ENCODE measurements at places on chromosomes 12 and 14.

- DNase-seq = peak; percentile 19
Measured at GRCh38 chr12:100794441-100795173, at the start of gene ANO4. Gene ANO4 (plus strand): TSS chr12:100794776. CDS start chr12:100901786, 107,010 bp downstream.

DNA sequence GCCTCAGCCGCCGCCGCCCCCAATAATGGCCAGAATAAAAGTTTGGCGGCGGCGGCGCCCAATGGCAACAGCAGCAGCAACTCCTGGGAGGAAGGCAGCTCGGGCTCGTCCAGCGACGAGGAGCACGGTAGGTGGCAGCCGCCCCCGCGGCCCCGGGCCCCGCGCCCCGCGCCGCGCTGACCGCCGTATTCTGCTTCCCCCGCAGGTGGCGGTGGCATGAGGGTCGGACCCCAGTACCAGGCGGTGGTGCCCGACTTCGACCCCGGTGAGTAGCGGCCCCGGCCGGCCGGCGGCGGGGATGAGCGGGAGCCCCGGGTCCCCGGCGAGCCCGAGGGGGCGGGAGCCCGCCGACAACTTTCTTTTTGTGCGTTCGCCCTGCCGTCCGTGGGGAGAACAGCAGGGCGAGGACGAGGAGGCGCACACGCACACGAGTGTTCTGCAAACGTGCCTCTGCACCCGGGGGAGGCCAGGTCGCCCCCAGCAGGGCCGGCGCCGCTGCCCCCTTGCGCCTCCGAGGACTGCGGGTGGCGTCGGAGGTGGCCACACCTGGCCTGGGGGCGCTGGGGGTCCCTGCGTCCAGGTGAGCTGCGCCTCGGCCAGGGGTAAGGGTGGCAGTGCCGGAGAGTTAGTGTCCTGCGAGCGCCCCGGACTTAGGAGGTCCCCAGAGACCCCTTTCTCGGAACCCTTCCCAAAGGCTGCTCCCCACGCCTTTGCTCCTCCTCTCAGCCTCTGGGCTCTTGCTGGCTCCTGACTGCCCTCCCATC is 794 bp downstream of the RCOR1 start:
- DNase-seq = no peak

- DNase-seq = no peak
Measured at GRCh38 chr14:104143521-104144452, 5.4 kb downstream of the KIF26A start.

- DNase-seq = no peak
Measured at GRCh38 chr12:72271451-72272090, 599 bp upstream of the TRHDE start.

DNA sequence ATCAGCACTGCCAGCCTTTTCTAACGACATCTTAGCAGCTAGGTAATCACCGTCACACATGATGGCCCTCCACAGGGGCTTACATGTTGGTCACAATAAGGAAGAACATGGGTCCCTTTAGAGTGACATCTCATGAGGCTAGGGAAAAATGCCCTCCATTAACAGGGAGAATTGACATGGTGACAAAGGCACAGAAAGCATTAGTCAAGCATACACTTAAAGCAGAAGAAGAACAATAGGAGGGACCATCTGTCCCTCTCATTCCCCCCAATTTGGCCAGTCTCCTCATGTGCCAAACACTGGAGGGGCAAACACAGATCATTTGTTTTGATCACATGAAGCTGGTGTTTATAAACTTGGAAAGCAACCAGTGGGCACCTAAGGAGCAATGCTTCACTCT is 78.0 kb downstream of the GRIP1 start:
- DNase-seq = no peak

DNA sequence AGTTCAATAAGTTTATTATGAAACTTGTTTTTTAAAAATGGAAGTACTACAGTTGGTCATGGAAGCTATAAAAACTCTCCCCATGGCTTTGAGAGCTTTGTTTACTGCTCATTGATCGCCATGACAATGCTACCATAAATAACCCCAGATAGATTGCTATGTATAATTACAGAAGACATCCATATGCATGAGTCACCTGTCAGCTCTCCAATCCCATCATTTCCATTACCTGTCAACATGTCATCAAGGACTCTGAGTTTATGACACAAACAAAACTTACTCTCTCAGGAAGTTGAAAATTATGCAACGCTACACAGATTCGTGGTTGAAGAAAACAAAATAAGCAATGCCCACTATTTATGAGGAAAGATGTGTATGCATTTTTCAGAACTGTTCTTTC is 144.4 kb downstream of the SEC23A start:
- no peak for DNase-seq

DNA sequence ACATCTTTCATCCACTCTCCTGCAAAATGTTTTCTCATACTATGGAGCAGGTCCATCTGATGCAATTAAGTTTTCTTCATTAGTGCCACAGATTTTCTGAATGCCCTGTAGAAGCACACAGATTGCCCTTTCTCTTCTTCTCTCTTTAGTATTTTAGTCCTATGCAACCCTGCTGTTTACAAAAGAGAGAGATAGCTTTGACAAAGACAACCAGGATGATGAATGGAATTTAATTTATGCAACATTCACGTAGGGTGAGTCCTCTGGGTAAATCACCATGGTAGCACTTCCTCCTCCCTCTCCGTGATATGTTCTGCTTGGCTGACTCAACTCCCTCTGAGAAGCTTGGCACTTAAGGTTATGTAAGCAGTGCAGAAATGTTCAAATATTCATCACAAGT is 400.9 kb upstream of the PDE3A start:
- peak; percentile 93 for DNase-seq

DNA sequence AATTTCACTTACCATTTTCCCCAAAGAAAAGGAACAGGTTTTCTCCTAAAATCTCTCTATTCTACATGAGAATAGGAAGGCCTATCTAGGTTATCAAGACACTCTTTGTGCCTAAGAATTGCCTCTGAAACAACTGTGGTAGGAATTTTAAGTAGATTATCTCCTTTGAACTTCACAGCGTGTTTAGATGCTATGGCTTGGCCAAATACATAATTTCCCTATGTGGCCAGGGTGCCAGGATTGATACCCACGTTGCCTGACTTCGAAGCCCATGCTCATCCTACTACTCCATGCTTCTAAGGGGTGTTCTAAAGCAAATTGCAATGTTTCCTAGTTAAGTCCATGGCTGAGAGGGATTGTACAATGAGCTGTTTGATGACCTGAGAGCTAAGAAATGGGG is 241.5 kb upstream of the FBXO33 start:
- no peak for DNase-seq

DNA sequence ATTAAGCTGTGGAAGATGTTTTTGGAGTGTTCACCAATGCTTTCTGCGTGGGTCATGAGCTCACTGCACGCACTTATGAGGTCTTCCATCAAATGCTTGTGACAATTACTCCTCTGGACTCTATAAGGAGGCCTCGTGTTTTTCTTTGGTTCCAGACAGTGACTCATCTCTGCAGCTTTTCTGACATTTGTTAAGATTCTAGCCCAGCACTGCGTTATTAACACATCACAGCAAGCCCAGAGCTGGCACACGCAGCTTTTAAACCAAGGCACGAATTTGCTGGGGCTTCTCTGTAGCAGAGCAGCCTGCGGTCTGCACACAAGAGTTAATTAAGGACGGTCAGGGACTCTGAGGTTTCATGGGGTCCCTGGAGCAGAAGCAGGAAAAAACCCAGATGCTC is 16.9 kb downstream of the MEG3 start:
- DNase-seq = peak; percentile 70

- no peak for DNase-seq
Measured at GRCh38 chr12:75692876-75693275, 181.5 kb upstream of the KRR1 start.

GRCh38 chr14:102913341-102914211 is 8.9 kb upstream of the AMN start:
- DNase-seq = no peak

DNA sequence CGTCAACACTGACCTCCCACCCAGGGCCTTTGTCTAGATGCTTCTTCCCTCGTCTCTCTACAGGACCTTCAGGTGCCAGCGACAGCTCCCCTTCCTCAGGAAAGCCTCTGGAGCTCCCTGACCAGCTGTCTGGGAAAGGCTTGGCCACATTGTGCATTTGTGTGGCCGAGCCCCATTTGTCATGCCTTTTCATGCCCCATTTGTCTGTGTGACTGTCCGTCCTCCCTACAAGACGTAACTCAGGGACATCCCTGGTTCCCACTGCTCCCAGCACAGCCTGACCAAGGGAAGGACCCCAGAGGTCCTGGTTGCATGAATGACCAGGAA is 23.8 kb downstream of the ZFYVE21 start:
- DNase-seq = no peak

DNA sequence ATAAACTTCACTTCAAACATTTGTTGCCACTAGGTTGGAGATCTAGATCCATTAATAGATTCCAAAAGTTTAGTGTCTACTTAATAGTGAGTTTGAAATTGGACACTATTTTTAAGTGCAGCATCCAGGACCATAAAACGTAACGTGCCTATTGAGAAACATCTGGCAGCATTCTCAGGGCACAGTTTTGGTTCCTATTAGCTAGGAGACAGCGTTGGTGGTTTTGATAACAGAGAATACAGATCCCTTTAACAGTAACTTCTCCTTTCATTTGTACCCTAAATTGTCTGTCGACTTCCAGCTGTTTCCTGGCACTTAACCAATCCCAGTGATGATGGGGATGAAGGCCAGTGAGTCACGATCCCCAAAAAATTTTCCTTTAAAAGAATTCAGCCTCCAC is 25.8 kb downstream of the KCNK10 start:
- DNase-seq = no peak

GRCh38 chr14:36442824-36443241 is 77.2 kb downstream of the NKX2-1 start:
- DNase-seq = no peak

- no peak for DNase-seq
Measured at GRCh38 chr12:129549656-129550055, 354.2 kb downstream of the TMEM132D start.

DNA sequence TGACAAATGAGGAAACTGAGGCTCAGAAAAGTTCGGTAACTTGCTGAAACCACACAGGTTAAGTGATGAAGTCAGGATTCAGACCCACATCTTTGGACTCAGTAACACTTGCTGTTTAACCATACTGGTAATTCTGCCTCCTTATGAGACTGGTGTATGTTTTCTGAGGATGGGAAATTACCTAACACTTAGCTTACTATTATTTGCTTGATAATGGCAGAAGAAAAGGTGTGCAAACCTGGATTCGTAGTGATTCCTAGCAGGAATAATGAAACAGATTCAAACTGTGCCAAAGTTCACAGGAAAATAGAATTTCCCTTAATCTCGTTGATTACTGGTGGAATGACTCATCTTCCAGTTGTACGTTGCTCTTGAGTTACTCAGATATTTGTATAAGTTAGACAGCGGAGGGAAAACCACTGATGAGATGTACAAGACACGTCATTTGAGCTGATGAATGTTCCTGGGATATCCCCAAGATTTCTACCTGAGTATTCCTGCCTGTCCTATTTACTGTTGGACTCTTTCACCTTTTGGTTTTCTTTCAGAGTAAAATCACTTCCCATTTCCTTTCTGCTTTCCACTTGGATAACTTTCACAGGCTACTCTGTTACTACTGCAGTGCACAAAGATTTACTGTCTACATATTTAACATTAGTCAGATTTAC is 37.5 kb downstream of the PRORP start:
- peak; percentile 46 for DNase-seq

DNA sequence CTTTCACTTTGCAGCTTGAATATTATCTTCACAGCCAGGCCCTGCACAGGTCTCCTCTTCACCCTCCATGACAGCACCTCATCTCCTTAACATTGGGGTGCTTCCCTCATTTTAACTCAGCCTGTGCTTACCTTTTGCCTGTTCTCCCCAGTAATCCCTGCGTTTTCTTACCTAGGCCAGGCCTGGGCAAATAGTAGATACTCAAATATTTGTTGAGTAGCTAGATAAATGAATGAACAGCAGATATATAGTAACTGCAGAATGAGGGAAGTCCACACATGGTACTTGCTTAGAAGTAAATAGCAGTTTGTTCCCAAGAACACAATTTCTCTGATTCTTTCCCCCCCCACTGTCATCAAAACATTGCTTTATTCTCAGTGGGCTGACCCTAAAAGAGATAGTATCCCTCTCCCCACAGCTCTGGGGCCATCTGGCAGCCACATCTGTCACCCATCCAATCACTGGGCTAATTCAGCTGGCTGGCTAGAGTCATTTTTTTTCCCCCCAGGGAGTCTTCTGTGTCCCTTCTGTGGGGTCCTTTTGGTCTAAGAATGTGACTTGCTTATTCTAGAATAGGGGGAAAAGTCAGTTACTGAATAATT is 43.2 kb downstream of the APPL2 start:
- DNase-seq = no peak

DNA sequence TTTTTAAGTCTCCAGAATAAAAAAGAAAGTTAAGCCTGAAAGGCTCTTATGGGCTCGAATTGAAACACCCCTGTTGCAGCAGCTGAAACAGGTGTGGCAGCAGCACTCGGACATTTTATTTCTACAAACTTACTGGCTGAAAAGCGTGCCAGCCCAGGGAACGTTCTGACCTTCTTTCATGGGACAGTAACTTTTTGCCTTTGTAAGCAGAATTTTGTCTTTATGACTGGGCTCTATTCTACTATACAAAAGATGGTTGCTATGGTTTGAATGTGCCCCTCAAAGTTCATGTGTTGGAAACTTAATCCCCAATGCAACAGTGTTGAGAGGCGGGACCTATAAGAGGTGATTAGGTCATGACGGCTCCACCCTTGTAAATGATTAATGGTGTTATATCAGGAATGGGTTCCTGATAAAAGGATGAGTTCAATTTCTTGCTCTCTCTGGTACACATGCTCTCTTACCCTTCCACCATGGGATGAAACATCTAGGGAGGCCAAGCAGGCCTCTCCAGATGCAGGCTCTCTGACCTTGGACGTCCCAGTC is 52.7 kb downstream of the PELI2 start:
- no peak for DNase-seq

DNA sequence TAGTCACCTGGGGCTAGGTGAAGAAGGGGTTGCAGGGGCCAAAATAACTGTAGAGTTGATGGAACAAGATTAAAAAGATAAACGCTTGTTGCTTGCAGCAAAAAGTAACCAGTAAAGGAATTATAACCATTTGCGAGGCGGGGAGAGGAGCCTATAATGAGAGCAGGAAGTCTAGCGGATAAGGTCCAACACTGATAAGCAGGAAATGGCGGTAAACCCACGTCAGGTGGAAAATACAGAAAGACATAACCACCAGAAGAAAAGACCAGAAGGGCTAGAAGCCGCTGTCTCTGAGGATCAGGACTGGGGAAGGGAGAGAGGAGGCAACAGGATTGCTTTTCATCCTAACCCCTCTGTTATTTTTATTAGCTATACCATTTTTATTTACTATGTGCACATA is 303.3 kb downstream of the DPF3 start:
- no peak for DNase-seq

GRCh38 chr14:103332143-103332919 is 1.7 kb upstream of the EIF5 start:
- DNase-seq = no peak

DNA sequence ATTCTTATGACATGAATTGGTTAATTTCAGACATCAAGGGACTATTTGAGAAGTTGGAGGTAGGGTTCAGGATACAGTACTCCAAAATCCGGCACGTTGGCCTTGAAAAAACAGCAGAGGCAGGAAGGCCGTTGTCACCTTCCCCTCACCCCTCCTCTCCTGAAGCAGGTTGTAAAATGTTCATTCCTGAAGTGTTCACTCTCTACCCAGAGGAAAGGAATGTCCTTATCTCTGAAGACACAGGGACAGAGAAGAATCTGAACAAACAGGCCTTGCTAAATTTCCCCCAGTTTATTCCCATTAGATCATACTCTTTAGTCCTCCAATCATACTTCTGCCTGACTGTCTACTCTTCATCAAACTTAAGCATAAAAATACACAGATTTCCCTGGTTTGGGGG is 313.6 kb downstream of the ZFP36L1 start:
- no peak for DNase-seq

GRCh38 chr12:52872644-52873389 is 24.0 kb upstream of the KRT78 start:
- DNase-seq = no peak
